ENCODE measurements at places on chromosomes 1 and 21.

DNA sequence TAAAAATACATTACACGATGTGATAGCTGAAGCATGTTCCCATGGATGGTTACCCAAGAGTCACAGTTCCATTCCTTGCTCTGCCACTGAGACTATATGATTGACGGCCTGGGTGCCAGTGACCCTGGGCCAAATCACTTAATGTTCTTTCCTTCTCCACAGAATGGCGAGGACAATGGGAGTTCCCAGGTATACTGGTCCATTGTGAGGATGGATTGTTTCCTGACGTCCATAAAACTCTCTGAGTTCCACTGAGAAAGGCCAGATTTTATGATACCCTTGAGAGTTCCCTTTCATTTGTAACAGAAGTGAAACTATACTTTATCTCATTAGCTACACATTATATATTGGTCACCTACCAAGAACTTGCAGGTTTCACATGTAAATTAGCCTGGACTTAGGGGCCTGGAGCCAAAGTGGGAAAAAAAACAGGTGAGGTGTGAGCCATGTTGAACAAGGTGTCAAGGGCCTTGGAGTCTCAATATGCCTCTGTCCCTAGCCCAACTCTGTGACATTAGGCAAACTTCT, 502.2 kb upstream of the DAB1 start:
- DNase-seq: no peak

- DNase-seq: peak; percentile 51
Measured at GRCh38 chr1:25568090-25568833, 24.9 kb downstream of the LDLRAP1 start.

GRCh38 chr1:12009318-12009947, 9.9 kb upstream of the MIIP start:
- DNase-seq: no peak

DNA sequence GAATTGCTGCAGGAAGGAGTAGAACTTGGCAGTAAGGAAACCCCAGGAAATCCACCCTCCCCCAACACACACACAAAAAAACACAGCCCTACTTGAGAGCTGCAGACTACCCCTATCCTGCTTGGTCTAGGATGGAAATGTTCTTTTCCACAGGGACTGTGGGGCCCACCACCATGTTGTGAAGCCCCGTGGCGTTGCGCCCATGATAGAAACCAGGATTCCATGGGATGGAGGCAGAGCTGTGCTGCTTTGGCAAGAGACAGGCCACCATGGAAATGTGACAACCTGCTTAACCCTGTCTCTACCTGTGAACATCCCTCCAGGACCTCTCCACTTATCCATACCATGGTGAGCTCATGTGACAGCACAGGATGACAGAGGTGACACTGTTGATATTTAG, 121.1 kb upstream of the NGF start:
- DNase-seq: no peak

DNA sequence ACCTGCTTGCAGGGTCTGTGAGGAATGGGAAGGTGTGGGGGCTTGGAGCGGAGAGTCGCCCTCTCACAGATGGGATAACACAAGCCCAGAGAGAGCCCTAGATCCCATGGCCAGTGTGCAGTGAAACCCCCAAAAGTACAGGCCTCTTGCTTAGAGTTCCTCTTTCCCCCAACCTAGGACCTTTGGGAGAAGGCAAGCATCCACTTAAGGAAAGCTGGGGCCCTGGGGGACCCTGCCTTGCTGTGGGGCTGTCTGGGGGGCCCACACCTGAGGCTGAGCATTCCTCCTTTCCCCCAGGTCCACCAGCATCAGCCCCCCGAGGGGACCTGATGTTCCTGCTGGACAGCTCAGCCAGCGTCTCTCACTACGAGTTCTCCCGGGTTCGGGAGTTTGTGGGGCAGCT, 1.1 kb downstream of the VWA1 start:
- no peak for DNase-seq

GRCh38 chr1:85462931-85463649, 1.9 kb downstream of the DDAH1 start:
- DNase-seq: no peak

Measured in thoracic aorta (tissue), 2 donors.